H54 (cell line): ENCODE measurements at places on chromosomes 1 and 21.

GRCh38 chr1:54806931-54807611, 5.9 kb upstream of the TTC22 start:
- peak; percentile 66 for DNase-seq

- no peak for DNase-seq
Measured at GRCh38 chr1:59041646-59042277, 255.1 kb upstream of the FGGY start.

GRCh38 chr1:145886390-145886789, 724 bp upstream of the ANKRD35 start:
- no peak for DNase-seq

DNA sequence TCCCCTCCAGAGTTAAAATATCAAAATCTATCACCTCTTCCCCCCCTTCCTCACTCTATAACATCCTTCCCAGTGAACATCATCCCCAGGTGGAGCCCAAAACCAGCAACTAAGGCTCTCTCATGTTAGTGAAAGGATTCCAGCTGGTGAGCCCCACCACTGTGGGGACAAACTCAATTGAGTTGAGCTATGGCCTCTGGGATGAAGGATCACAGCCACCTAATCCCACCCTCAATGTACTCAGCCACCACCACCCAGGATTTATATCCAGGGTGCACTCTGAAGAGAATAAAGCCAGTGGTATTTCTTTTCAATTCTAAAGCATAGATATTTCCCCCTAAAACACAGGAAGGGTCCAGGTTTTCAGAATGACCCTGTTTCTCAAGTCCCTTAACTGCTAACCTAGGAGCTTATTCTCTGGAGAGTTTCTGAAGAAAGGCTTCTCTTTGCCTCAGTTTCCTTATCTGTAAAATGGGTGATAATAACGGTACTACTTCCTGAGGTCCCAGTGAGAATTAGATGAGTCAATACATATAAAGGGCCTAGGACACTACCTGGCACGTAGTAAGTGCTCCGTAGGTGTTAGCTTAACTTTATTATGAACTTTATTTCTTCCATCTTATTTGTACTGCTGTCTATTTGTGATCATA, 15.6 kb upstream of the BOLA1 start:
- DNase-seq: no peak

- no peak for DNase-seq
Measured at GRCh38 chr1:160945079-160945478, 9.5 kb downstream of the ITLN2 start.

DNA sequence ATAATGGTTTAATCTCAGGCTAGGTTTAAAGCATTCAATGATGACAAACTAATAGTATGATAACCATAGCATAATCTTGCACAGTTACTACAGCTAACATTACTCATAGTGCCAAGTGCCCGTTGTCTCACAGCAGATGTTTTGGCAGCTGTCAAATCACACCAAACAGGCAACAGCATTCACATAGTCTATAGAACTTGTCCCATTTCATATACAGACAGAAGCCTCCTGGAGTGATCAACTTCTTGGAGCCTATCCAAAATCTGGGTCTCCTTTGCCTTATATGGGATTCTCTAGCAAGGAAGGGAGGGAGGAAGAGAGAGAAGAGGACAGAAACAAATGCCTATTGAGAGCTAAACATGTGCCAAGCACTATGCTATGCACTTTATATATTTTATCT, 250.6 kb upstream of the ZP4 start:
- no peak for DNase-seq

DNA sequence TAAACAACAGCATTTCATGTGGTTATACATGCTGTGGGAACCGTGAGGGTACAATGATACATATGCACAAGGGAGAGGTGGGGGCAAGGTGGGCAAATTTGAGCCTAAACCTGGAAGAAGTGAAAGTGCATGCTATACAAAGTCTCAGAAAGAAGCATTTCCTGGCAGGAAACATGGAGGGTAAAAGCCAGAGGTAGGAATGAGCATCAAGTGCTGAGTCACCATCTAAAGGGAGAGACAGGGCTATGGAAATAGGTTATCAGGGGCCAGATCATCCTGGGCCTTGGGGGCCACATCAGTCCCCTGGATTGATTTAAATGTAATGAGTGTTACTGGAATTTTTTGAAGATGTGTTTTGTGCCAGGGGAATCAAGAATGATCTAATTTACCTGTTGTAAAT, 60.1 kb upstream of the DAB1 start:
- DNase-seq: no peak

- DNase-seq: no peak
Measured at GRCh38 chr1:201324821-201325677, 41.7 kb downstream of the PKP1 start.

GRCh38 chr1:29971703-29972102, 735.4 kb downstream of the PTPRU start:
- DNase-seq: no peak

DNA sequence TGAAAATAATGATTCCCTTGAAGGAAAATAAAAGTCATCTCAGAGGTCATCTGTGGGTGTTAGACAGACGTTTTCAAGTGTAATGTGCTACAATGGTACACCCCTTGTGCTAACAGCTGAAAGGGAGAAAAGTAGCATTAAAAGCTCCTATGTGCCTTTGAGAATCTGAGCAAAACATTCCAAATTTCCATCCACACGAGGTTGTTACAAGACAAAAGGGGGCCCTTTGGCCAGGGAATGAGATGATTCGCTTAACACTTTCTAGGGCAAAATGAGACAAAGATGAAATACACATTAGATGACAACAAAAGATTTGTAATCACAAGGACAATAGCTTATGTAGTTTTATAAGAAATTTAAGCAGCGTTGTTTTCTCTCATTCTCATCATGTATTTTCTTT, 303.6 kb downstream of the LMX1A start:
- DNase-seq: no peak
